ENCODE measurements at places on chromosomes 12 and 14.

GRCh38 chr12:1050059-1050707 is 59.2 kb downstream of the ERC1 start:
- DNase-seq: no peak

GRCh38 chr12:107622001-107622400 is 63.6 kb upstream of the PWP1 start:
- DNase-seq: peak; percentile 34

DNA sequence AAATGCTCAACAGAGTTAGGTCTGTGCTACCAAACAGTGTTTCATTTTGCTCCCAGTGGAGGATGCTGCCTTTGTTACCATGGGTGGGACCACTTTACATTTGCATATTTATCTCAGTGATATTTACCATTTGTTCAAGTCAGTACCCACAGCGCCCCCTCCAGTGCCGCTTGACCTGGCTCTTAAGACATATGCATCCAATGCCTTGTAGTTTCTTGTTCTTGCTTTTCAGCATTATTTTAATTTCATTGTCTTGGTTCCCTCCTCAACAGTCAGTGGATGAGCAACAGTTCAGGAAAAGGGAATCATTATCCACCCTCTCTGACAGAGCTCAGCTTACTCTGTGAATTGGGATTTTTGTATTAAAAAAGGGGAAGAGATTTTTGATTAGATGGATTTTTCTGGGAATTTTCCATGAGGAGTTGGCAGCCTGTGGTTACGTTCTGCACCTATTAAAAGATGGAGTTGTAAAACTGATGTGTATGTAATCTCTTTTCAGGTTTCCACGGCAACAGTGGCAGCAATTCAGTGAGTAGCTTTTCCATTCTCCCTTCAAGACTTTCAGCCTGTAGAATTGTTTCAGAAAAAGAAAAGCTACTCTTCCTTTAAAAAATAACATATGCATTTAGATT is 240.5 kb upstream of the DAAM1 start:
- peak; percentile 58 for DNase-seq

- DNase-seq: no peak
These were observed 65.4 kb downstream of the ACSM4 start for GRCh38 chr12:7369274-7369729.

GRCh38 chr14:62301080-62301479 is 538.9 kb downstream of the SNAPC1 start:
- DNase-seq: no peak

DNA sequence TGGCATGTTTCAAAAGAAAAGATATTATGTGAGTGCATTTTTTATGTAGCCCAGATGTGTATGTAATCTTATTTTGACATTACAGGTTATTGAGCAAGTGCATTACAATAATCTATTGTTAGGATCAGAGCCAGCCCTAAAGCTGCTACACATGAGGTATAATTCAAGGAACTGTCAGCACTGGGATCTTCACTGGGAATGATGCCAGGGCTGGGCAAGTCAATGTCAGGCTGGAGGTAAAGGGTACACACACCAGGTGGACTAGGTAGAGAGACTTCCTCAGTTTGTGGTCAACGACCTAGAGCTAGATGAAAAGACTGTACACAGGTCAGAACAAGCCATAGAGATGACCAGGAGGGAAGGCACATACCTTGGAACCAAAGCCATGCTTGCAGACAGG is 15.4 kb downstream of the TRIM9 start:
- DNase-seq: no peak

DNA sequence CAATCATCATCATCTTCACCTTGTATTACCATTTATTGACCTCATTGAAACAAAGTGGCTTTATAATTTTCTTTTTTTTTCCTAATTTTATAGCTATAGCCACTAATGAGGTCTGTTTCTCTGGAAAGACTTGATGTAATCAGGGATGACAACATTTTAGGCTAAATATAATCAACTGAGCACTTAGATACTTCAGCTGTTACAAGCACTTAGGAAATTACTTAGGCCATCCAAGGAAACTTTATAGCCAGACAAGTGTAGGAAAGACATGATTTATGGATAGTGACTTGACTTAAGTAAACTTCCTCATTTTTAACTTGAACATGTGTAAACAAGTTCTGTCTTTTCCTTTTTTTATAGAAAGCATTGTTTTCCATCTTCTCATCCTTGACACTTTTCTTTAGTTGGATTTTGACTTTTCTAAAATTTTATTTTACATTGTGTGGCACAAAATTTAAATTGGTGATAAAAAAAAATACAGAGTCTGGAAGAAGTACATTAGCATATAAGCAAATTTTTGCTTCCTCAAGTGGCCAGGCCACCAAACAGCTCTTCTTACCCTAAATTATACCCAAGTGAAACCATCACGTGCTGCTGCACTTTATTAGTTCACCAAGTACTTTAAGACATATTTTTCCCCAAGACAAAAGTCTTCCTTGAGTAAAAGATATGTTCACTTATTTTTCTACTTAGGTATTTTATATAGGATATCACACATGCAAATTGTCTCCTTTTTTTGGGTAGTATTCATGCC is 15.1 kb downstream of the CPNE8 start:
- no peak for DNase-seq

DNA sequence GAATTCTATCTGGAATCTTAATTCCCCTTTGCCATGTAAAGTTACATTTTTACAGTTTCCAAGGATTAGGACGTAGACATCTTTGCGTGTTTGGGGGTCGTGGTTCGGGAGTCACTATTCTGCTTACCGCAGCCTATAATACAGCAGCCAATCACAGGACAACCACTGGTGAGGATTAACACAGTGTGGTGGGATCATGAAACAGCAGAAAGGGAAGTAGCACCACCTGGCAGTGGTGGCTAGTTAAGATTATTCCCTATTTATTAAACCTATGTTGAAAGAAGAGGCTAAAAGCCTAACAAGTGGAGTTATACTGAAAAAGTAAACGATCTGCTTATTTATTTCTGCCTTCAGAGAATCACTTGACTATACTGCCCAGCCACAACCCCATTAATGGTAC is 71.7 kb downstream of the IPO8 start:
- no peak for DNase-seq

DNA sequence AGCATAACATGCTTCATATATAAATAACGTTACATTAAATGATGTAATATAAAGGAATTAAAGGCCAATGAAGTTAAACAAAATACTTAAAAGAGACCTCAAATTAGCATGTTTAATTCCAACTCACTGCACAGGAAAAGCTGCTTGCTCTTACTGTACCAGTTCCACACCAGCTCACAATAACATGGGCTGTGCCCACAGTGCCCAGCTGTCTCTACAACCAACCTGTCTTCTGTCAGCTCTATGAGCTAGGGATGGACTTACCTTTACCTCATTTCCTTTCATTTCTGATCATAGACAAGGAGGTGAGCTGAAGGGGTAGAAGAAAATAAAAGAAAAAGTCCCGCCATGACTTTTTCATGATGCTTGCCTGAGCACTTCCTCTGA is 64.8 kb downstream of the NKX2-1 start:
- DNase-seq: no peak

DNA sequence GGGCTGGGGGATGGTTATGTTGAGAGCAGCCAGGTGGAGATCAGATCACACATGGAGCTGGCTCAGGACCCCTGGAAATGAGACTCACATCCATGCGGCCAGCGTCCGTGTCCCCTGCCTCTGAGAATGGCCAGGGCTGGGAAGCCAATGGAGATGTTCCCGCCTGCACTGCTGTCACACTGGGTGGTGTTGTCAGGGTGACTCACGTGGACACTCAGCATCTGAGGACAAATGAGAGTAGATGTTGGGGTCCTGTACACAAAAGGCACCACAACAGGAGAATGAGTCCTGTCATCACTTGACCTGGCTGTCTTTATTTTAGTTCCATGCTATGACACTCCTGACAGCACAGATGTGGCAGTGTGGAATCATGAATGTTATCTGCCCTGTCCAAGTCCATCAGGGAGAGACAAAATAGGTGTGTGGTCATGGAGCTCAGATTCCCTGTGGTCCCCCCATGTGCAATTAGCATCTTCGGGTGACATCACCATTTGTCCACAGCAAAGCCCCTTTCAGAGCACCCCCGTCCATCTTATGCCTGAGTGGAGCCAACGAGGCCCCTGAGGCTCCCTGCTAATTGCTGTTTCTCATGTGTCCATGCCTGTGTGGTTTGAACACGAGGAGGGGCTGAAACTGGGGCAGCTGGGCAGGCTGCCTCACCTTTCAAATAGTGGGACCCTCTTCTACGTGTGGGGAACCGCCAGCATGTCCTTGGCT is 393.5 kb downstream of the AACS start:
- no peak for DNase-seq

DNA sequence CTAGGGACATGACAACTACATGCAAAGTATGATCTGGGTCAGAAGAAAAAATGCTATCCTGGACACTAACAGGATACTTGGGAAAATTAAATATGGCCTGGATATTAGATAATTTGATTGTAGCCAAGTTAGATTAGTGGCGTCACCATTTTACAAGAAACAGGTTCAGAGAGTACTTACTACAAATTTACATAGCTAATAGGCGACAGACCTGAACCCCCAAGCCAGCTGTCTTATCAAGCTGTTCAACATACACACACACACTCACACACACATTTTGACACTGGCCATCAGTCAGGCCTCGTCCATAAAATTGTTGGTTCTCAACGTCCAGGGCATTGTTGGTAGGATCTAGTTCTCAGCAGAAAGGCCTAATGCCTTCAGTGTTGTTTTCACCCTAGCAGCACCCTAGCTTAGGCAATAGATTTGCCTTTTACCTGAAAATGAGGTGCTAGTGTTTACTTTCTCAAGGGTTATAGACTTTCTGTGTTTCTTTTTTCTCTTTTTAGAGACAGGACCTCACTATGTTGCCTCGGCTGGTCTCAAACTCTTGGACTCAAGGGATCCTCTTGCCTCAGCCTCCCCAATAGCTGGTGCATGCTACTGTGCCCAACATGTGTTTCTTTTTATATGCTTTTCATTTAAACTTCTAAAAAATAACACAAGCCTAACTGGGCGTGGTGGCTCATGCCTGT is 3.3 kb upstream of the C14orf93 start:
- DNase-seq: no peak

- DNase-seq: peak; percentile 69
These were observed 594 bp upstream of the CEP170B start for GRCh38 chr14:104864267-104865080.

- DNase-seq: peak; percentile 64
These were observed 279.1 kb downstream of the TTC6 start for GRCh38 chr14:37874429-37875109.

DNA sequence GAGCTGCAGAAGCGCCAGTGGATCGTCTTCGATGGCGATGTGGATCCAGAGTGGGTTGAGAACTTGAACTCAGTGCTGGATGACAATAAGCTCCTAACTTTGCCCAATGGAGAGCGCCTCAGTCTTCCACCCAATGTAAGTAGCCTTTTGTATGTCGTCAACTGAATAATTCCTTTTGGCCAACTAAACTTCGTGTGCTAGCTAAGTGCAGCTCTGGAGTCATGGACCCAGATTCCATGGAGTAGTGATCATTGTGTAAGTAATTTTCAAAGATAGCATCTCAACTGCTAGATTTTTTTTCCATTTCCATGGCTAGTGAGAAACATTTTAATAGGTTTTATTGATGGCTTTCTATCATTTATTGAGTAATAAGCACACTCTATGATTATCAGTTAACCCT is 48.0 kb downstream of the DYNC1H1 start:
- DNase-seq: no peak

GRCh38 chr12:69835081-69835480 is 10.1 kb downstream of the MYRFL start:
- no peak for DNase-seq

GRCh38 chr14:88098163-88098562 is 93.2 kb downstream of the GPR65 start:
- no peak for DNase-seq

DNA sequence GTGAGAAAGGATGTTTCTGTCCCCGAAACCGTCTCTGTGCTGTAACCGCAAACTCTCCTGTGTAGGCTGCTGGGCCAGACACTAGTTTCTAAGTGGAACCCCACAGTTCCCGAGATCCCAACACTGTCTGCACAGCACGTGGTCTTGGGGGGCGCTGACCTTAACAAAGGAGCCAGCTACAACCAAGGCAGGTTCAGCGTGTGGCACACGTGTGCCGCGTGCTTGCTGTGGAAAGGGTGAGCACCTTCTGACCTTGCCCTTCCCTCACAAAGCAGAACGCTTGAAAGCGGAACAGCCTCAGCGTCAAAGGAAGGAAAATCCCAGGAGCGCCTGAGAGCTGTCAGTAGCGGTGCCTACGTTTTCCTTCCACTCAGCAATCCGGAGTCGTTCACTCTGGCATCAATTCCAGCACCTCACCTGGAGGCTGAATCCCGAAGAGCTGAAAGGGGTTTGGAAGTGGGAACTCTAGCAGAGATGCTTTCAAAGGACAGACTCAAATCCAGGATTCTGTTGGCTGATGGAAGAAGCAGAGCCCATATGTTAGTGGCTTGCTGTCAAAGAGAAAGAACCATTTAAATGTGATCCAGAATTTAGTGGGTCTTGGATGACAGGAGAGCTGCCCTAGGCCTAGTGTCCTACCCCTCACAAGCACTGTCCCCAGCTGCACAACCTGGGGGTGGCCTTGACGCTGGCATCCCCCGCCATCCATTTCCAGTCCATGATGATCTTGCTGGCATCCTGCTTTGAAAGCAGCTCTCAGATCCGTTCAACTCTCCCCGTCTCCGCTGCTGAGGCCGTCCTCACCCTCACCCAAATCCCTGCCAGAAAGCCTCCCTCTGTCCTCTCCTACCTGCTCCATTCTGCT is 27.1 kb downstream of the CCDC92 start:
- DNase-seq: no peak

- DNase-seq: peak; percentile 80
These were observed 598 bp downstream of the HIF1A start for GRCh38 chr14:61695695-61696527.
